ENCODE measurements at places on chromosomes 2 and 18.

- no peak for DNase-seq
Measured at GRCh38 chr2:151302404-151302803, 12.9 kb upstream of the NMI start.

- DNase-seq, result peak; percentile 9
Measured at GRCh38 chr2:240790370-240791220, 29.4 kb downstream of the KIF1A start.

DNA sequence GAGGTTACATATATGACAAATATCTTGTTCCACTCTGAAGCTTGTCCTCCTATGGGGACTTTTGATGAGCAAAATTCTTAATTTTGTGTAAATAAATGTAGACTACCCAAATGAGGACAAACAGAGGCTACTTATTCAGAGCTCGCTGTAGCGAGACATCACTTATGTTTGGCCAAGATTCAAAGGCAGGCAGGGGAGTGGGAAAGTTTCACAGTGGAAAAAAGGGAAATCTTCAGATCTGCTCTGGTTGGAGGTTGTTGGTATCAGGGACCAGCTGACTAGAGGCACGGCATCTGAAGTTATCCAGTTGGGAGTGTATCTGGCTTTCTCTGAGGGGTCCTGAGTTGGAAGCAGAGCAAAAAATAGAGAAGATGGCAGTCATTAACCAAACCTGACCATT is 1.3 kb downstream of the PLB1 start:
- no peak for DNase-seq

- DNase-seq, result no peak
Measured at GRCh38 chr18:62198259-62198658, 11.2 kb downstream of the RELCH start.

DNA sequence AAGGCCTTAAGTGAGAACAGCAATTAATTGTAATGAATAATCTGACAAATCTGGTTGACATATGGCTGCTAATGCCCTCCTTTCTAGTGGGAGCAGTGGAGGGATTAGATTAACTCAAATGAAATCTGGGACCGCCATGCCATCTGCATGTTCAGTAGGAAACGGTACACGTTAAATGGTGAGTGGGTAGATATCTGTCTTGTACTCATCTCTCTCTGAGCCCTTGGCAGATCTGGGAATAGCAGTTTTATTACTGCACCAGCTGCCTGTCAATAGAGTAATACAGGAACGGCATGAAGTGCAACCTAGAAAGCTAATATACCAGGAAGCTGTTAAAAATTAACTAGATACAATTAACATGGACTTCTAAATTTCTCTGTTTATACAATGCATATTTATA is 258.8 kb downstream of the GPD2 start:
- DNase-seq, result no peak

Measured in left ventricle myocardium superior (tissue), 1 donor.